ENCODE measurements at places on chromosomes 6 and 20.

DNA sequence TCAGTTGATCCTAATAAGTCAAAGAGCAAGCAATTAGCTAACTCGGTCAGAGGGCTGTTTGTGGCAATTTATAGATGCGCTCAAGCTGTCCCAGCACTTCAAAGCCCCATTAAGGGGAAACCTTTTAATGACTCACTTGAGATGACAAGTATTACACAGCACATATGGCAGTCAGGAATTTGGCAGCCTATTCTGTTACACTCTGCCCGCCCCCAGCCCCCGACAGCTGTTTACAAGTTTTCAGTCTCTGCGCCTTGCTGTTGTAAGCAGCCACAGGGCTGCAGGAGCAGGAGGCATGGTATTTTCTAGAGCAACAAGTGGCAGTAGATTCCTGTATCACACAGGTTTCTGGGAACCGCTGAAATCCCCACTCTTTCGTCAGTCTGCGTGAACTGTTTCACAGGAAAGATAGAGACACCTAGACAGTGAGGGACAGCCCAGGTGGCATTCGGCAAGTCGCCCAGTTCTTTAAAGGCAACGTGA is 263.0 kb downstream of the FOXC1 start:
- DNase-seq = peak; percentile 74

DNA sequence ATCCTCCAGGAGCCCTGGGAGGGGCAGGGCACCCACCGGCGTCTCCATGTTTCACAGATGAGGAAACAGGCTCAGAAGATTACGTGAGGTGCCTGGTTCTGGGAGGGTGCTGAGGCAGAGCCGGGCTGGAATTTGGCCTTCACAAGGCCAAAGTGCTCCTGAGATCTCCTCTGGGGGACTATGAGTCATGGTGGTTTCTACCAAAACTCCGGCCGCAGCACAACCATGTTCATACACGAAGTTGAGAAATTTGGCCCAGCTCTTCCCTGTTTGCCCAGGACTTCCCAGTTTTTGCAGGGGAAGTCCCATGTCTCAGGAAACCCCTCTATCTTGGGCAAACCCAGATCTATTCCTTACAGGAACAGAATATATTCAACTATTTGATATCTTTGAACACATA is 172.9 kb upstream of the CDYL start:
- DNase-seq = no peak

DNA sequence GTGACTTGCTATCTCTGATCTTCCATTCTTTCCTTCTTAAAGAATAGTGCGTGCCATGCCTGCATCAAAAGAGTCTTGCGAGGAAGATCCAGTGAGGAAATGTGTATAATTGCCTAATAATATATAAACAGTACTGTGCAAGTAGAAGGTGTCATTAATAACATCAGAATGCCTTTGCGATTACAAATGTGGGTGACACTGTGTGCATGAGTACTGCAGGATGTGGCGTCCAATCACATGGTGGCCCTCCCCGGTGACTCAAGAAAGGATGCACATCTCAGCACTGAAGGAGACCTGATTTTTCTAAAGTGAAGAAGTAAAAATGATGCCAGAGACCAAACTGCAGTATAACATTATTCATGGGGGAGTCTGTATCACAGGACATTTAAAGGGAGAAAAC is 107.5 kb upstream of the EDN1 start:
- DNase-seq = no peak

DNA sequence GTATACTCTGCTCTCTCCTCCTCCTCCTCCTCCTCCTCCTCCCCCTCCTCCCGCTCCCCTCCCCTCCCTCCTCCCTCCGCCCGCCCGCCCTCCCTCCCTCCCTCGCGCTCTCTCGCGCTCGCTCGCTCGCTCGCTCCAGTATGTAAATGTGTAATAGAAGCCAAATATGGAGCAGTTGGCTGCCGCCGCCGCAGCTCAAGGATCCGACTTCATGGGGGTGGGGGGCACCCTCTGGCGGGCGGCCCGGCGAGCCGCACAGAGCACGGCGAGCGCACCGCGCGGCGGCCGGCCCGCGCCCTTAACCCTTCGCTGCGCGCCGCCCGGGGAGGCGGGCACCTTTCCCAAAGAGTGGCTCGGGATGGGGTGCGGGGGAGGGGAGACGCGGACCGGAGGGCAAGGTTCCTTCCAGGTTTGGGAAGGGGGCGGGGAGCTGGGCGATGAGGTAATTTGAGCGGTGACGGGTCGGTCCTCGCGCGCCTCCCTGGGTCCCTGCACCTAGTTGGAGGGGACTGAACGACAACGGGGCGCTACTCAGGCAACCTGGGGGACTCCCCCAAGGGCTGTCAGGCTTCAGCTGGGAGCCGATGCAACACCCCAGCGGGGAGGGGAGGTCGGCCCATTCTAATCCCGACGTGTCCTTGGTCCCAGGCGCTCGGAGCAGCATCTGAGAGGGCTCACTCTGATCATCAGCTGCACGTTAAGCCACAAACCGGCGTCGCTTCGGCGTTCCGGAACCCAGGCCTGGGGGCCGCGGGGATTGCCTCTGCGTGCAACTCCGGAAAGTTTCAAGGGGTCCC is 409 bp upstream of the ATXN1 start:
- DNase-seq = peak; percentile 89

DNA sequence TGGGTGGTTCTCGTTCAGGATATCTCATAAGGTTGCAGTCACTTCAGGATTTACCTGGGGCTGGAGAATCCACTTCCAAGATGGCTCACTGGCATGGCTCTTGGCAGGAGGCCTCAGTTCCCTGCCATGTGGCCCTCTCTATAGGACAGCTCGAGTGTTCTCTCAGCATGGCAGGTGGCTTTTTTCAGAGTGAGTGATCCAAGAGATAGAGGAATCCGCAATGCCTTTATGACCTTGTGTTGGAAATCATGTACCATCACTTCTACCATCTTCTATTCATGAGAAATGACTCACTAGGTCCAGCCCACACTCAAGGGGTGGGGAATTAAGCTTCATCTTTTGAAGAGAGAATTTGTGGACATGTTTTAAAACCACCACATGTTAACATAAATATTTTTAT is 37.8 kb downstream of the PPP1R16B start:
- no peak for DNase-seq

- no peak for DNase-seq
Measured at GRCh38 chr20:47306755-47307370, 49.6 kb downstream of the ZMYND8 start.

- DNase-seq = no peak
Measured at GRCh38 chr6:37696220-37696840, 1.4 kb downstream of the MDGA1 start.

- no peak for DNase-seq
Measured at GRCh38 chr6:75800708-75801505, 51.9 kb downstream of the MYO6 start.

GRCh38 chr20:62703853-62704228 is 4.8 kb upstream of the NTSR1 start:
- no peak for DNase-seq

DNA sequence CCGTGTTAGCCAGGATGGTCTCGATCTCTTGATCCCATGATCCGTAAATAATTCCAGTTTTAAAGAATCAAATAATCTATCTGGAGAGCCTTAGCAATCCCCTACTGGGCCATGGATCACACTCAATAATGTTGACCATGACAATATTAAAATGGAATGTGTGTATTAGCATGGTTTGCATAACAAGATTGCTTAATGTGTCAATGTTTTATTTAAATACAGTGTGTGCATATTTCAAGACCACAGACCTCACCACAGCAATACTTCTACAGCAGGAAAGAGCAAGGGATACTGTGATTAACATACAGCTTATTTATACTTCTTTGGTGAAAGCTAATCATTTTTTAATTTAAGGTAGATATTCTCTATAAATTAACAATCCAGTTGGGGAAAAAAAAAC is 470.4 kb downstream of the TFAP2B start:
- DNase-seq = no peak

DNA sequence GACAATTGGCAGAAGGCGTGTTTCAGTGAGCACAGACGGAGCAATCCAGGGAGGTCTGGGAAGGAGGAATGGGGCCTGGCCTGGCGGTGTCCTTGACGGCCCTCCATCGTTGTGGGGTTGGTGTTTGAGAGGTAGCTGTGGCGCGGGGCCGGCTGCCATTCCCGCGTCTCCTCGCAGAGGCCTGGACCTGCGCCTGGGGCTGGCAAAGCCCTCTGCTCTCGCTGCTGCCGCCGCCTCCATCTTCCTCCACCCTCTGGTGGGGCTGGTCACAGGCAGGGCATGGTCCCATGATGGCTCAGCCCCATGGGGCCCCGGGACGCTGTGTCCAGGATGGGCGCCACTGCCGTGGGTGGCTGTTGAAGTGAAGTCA is 7.6 kb downstream of the OSBPL2 start:
- no peak for DNase-seq

- no peak for DNase-seq
Measured at GRCh38 chr6:112396221-112396620, 49.1 kb downstream of the RFPL4B start.

DNA sequence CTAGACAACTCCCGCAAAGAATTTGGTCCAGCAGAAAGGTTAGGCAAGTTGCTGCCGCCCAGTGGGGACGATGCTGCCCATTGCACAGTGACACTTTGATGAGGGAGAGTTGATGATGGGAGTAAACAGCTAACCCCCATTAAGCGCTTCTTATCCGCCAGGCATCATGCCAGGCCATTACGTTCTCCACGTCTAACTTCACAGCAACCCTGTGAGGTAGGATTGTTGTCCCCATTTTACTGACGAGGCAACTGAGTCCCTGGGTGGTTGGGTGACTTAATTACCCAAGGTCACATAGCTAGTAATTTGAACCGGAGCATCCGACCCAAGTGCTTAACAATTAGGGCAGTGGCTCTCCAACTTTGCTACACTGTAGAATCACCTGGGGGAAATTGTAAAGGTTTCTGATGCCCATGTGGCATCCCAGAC is 738 bp downstream of the RALGAPB start:
- no peak for DNase-seq

DNA sequence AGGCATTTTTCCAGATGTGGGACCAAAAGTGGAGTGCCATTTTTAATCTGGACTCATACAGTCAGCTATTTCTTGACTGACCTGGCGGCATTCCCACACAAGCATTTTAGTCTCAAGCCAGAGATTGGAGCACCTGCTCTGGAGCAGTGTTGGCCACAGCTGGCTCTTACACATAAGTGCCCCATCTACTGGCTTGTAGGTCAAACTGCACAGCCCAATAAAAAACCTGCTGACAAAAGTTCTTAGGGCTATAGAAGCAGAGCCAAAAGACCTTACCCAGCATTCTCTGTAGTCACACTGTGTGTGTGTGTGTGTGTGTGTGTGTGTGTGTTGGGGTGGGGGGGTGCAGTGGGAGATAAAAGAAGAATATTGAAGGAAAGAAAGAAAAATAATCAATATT is 38.6 kb upstream of the SENP6 start:
- no peak for DNase-seq

DNA sequence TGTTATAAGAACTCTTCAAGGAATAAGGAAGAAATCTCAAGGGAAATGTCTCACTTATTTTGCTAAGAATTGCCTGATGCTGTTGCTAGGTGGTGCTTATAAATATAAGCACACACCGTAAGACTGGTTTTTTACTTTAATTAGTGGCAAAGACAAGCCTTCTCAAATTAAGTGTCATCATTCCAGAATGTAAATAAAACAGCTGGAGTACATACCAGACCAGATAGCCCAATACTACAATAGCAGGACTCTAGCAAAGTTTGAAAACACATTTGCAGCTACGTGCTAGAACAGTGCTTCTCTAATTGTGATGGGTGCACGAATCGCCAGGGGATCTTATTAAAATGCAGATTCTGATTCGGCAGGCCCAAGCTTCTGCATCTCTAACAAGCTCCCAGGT is 6.8 kb downstream of the CNKSR3 start:
- no peak for DNase-seq

- no peak for DNase-seq
Measured at GRCh38 chr6:16494793-16495192, 256.4 kb downstream of the GMPR start.

- DNase-seq = no peak
Measured at GRCh38 chr20:24651171-24651975, 181.9 kb downstream of the SYNDIG1 start.

- DNase-seq = no peak
Measured at GRCh38 chr6:53266553-53267090, 82.1 kb downstream of the ELOVL5 start.

GRCh38 chr6:27545271-27546046 is 72.6 kb upstream of the ZNF184 start:
- DNase-seq = no peak

GRCh38 chr6:126002755-126003679 is 16.7 kb downstream of the TRMT11 start:
- peak; percentile 25 for DNase-seq

GRCh38 chr20:61461461-61461860 is 209.4 kb downstream of the CDH4 start:
- DNase-seq = no peak

GRCh38 chr6:65566117-65566516 is 140.9 kb downstream of the EYS start:
- no peak for DNase-seq

- DNase-seq = no peak
Measured at GRCh38 chr6:52155791-52156576, 30.2 kb upstream of the IL17A start.

GRCh38 chr6:163427498-163428254 is 13.2 kb downstream of the QKI start:
- no peak for DNase-seq

DNA sequence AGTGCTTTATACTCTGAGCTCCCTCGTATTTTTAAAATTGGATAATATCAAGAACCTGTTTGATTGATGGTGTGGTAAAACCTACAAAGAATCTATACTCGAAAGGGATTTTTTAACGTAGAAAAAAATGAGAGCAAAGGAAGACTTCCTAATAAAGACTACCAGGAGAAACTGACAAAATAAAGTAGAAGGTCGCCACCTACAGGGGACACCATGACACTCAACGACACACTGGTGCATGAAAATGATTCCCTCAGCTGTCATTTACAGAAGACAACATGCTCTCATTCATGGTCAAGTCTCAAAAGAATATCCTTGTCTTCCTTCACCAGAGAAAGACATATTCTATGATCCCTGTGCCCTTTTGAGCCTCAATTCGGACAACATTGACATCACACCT is 10.1 kb upstream of the NHSL1 start:
- peak; percentile 21 for DNase-seq

DNA sequence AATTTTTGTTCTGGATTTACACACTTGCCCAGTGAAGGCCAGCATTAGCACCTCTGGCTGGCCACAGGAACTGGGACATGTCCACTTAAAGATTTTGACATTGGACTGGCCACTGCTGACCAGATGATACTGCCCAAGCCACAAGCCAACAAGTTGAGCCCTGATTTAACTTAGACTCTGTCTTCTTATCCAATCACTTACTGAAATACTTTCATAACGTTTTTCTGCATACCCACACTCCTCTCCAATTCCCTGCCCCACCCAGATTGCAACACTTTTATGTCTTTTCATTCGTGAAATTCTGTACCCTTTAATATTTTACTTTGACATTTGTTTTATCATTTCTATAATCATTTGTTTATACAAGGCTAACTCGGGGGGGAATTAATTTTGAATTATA is 170.3 kb upstream of the TAB2 start:
- no peak for DNase-seq

DNA sequence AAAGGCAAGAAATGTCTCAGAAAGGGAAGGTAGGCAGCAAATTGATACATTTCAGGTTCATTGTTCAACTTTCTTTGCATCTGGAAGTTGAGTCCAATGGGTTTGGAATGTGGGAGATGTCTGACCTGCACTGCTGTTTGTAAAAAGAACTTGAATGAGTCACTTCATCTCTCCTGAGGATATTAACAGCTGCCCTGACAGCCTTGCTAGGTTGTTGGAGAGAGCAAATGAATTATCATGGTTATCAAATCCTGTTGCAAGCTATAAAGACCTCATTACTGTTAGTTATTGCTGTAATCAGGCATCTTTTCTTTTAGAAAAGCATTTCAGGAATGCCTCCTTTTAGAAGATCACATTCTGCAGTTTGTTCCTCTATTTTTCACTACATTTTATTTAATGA is 23.0 kb upstream of the FLRT3 start:
- DNase-seq = no peak

Measured in NCI-H446 treated with DMSO at 0.1 percent for 48 hours (cell line).